Breast epithelium (tissue), 4 donors: ENCODE measurements at places on chromosomes 3 and 15. TPM values are rescaled to one million over a fixed set of nuclear protein-coding genes. Genes with fewer than 3 reads are reported as not detected.

PPP1R14D gene
- 1.3 TPM for total RNA-seq

PLSCR5 gene
- total RNA-seq: not detected

LDHAL6B gene
- not detected for total RNA-seq

ITGA11 gene
- total RNA-seq: 7.8 TPM

DPPA2 gene
- not detected for total RNA-seq

AADACL2 gene
- not detected for total RNA-seq

ACSBG1 gene
- total RNA-seq: not detected

LINS1 gene
- total RNA-seq: 16.3 TPM

BTD gene
- 35.1 TPM for total RNA-seq

ENTPD3 gene
- total RNA-seq: 1.5 TPM

SPATA12 gene
- not detected for total RNA-seq

ROPN1 gene
- total RNA-seq: 6.1 TPM

RYR3 gene
- 1.8 TPM for total RNA-seq

GOLGA8M gene
- 5.0 TPM for total RNA-seq

SCAANT1 gene
- not detected for total RNA-seq

CLDN16 gene
- total RNA-seq: not detected

CFAP20DC gene
- 0.44 TPM for total RNA-seq

POLQ gene
- under 0.01 TPM for total RNA-seq

SV2B gene
- 2.2 TPM for total RNA-seq

XYLB gene
- total RNA-seq: 7.9 TPM

FILIP1L gene
- total RNA-seq: 23.7 TPM

BSN gene
- 0.33 TPM for total RNA-seq

AHSG gene
- total RNA-seq: not detected

LRRC57 gene
- 20.3 TPM for total RNA-seq

PIGBOS1 gene
- 12.7 TPM for total RNA-seq

RTP3 gene
- not detected for total RNA-seq

CGGBP1 gene
- 69.5 TPM for total RNA-seq

BTBD1 gene
- 88.8 TPM for total RNA-seq

MKRN2OS gene
- total RNA-seq: 1.0 TPM

CLEC3B gene
- total RNA-seq: 55.7 TPM

IFRD2 gene
- total RNA-seq: 50.4 TPM
